Activated naive CD8-positive, alpha-beta T cell treated with anti-CD3 and anti-CD28 coated beads for 36 hours (primary cell): ENCODE measurements at places on chromosomes 16 and 17. TPM values are rescaled to one million over a fixed set of nuclear protein-coding genes. Genes with fewer than 3 reads are reported as not detected.

GRCh38 chr16:12252616-12253015, 276.1 kb downstream of the SNX29 start:
- no peak for DNase-seq

DNA sequence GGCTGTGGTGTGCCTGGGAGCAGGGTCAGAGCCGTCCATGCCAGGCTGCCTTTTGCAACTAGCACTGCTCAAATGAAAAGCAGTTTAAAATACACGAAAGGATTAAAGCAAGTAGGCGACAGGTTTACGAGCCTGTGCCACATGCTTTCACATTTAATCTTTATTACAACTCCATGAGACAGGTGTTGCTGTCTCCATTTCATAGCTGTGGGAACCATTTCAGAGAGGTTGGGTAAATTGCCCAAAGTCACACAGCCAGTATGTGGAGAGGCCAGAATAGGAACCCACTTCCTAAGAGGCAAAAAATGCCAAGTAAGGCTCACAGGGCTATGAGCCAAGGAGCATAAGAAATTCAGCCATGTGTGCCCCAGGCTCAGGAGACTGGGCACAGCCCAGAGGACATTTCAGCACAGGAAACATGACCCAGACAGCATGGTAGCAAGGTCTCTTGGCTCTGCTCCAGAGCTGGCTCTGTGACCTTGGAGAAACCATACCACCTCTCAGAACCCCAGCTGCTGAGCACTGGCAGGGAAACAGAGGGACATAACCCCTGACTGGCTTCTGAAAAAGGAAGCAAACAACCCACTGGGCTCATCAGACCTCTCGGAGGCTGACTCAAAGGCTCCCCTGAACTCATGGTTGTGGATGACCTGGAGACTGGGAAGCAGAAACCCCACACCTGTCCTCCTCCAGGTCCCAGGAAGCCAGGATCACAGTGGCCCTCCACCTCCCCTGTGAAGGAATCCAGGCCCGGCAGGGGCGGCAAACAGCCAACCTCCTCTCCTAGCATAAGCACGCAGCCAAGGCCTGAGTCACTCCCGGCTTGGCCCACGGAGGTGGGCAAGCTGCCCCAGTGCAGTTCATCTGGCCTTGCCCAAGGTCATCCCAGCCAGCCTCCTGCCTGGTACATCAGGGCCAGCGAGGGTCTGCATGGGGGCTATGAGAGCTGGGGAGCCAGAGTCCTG, 40.3 kb upstream of the MRPS23 start:
- no peak for DNase-seq

The SPHK1 gene
- 10.9 TPM for total RNA-seq

DNA sequence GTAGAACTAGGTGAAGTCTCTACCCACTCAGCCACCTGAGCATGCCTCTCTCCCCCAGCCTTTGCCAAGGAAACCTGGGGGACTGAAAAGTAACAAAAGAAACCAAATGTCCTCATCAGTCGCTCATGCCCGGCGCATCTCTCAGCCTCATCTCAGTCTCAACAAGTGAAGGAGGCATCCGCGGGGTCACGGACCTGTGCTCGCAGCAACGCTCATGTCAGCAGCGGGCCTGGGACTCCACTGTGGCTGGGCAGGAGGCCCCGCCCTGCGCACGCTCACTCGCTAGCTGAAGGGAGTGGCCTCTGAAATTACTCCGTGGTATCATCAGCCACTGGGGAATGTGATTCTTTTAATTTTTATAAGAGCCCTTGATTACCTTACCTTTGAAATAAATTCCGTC, 31.3 kb downstream of the MAP1LC3B start:
- no peak for DNase-seq

- no peak for DNase-seq
These were observed 13.4 kb downstream of the IRF8 start for GRCh38 chr16:85912211-85912974.

- DNase-seq, result peak; percentile 71
These were observed 22.7 kb downstream of the CYTH1 start for GRCh38 chr17:78759203-78759968.

DNA sequence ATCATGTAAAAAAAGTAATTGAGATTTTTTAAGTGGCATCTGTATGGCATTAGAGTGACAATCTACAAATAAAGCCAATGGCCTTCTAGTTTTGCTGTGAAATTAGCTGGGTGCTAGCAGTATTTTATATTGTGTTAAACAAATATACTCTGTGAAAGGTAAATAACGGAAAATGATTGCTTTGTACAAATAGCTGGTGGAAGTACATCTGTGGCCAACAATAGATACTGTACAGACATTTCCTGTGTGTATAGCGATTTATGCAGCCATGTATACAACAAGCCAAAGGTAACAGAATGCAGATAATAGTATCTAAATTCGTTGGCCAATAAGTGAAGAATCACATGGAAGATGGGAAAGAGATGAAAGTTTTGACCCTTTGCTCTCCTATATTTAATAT, 26.6 kb downstream of the IQCK start:
- DNase-seq, result no peak

GRCh38 chr17:7108560-7108925, 6.1 kb downstream of the ASGR2 start:
- DNase-seq, result no peak

The PPM1E gene
- 0.06 TPM for total RNA-seq

- DNase-seq, result peak; percentile 49
These were observed 1.9 kb downstream of the GPR142 start for GRCh38 chr17:74369221-74369620.

DNA sequence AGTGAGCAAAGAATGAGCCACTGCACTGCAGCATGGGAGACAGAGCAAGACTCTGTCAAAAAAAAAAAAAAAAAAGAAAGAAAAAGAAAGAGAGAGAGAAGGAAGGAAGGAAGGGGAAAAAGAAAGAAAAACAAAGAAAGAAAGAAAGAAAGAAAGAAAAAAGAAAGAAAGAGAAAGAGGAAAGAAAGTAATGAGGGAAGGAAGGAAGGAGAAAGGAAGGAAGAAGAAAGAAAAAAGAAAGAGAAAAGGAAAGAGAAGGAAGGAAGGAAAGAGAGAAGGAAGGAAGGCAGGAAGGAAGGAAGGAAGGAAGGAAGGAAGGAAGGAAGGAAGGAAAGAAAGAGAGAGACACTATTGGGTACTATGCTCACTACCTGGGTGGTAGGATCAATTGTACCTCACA, 122.2 kb upstream of the ERCC4 start:
- DNase-seq, result no peak

The NME1 gene
- 418 TPM for total RNA-seq
